ENCODE measurements at places on chromosomes 1 and 21. TPM values are rescaled to one million over a fixed set of nuclear protein-coding genes. Genes with fewer than 3 reads are reported as not detected.

GRCh38 chr1:234621657-234622335 is 11.8 kb upstream of the IRF2BP2 start:
- no peak for DNase-seq

GRCh38 chr1:93651695-93652094 is 29.9 kb downstream of the BCAR3 start:
- DNase-seq: no peak

GRCh38 chr1:33972676-33973395 is 109.0 kb downstream of the HMGB4 start:
- no peak for DNase-seq

The OR2L5 gene
- total RNA-seq: not detected

The PDZK1IP1 gene
- total RNA-seq: 162 TPM
